Left renal cortex interstitium (tissue), 4 donors: ENCODE measurements at places on chromosomes 5 and 9. TPM values are rescaled to one million over a fixed set of nuclear protein-coding genes. Genes with fewer than 3 reads are reported as not detected.

DNA sequence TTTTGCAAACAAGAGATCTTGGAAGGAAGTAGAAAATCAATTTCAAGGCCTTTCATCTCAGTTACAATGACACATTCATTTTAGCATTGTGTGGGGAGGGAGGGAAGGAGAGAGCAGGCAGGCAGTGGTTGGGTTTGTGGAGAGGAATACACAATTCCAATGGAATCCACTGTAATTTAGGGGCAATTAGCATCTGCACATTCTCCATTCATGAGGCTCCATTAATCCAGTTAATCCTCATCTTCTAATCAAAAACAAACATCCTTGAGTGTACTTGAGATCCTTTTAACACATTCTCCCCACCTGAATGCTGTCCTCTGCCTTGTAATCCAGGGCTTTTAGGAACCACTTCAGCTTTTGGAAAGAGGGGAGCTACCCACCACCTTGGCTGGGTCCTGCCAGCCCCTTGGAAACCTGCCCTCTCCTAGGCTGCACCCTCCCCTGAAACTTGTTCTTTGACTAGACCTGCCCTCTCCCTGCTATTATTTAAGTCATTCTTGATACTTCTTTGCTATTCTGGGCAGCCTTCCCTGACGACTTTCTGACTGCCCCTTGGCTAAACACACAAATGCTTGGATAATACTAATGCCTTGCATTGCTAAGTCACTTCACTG, 271.2 kb downstream of the SLIT3 start:
- DNase-seq, result no peak

DNA sequence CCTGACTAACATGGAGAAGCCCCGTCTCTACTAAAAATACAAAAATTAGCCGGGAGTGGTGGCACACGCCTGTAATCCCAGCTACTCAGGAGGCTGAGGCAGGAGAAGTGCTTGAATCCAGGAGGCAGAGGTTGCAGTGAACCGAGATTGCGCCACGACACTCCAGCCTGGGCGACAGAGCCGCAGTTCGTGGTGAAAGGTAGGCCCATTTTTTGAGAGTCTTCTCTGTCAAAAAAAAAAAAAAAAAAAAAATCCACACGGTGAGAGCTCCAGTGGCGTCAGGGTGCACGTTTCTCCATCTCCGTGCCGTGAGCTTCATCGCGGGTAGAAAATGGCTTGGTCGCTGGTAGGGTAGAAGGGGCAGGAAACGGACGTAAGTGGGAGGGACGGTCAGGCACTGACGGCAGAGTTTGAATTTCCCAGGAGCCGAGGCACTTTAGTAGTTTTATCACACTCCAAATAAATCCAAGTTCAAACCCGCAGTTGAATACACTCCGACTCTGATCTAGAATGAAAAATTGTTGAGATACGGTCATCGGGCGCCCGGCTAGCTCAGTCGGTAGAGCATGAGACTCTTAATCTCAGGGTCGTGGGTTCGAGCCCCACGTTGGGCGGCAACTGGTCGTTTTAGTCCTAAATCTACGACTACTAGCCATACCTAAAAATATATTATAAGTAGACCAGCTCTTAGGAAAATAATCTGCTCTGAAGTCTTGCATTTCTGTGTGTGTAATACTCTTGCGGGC, 2.4 kb upstream of the TRIM7 start:
- DNase-seq, result no peak

GRCh38 chr5:155017610-155018009, 4.1 kb downstream of the KIF4B start:
- DNase-seq, result no peak

DNA sequence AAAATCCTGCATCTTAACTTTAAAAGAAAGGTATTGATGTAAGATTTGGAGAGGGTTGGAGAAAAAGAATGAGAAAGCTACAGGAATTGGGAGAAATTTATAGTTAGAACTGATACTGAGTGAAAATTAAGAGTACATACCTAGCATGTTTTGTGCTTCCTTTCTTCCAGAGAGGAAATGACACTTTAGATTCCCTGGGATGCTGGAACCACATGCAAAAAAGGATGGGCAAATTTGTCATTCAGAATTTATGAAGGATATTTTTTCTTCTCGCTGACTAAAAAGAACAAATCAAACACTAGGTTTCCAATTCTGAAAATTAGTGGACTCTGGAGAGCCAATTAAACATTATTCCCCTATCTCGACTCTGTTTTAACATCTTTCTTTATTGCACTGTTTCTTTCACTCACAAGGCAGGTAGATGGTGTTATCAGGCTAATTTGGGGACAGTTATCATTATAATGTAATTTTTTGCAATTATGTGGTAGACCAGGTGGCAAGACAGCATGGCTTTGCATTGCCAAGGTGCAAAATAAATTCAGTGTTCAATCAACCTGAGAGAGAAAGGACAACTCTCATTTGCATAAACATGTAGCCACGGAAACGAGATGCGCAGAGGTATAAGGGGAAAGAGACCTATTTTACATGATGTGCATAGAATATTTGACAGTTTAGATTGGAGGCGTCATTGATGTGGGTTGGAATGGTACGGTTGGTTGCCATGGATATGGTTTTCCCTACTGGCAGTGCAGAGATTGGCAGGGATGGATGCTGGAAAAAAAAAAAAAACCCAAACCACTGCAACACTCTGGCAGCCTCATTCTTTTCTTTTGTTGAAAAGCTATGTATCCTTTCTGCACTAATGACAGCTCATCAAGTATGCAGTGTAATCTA, 320.4 kb upstream of the CCNH start:
- DNase-seq, result no peak

- no peak for DNase-seq
Measured at GRCh38 chr5:6581090-6581489, 51.8 kb downstream of the NSUN2 start.

DNA sequence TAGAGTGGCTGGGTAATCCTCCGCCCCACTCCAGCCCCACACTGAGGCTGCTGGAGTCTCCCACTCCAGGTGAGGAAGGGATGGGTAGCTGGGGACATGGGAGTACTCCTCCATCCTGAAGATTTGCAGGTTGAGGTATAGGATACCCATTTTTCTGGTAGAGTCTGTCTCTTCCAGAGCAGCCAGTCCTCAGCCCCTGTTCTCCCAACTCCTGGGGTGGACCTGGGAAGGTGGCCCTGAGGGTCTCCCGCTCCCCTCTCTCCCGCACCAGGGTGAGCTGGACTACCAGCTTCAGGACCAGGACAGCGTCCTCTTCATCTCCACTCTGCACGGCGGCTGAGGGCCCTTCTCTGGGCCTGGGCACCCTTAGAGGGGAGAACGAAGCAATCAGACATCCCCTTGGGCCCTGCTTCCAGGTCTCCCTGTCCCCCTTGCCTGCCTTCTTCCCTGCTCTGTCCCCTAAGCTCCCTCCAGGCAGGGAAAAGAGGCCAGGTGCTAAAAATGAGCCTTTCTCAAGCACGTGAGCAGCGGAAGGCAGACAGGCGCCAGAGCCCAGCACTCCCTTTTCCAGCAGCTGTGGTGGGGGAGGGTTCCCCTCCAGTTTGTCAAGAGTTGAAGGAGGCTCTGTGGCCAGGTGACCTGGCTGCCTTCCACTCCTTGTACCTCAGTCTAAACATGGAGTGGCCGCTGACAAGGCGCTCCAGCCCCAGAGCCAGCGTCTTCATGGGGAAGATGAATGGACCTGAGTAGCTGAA, 18.4 kb downstream of the URM1 start:
- no peak for DNase-seq

DNA sequence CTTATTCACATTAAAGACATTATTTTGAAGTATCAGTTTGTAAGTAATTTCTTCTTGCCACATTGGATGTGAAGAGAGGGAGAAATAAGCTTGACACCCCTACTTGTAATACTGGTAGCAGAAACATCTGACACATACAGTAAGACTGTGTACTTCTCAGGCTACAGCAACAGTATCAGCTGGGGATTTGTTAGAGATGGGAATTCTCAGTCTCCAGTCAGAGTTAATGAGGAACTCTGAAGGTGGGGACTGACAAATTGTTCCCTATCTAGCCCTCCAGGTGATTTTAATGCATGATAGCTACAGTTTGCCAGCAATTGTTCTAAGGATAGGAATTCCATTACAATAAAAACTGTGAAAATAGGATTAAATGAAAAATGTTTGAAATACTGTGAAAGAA, 524.8 kb downstream of the PRR16 start:
- no peak for DNase-seq

DNA sequence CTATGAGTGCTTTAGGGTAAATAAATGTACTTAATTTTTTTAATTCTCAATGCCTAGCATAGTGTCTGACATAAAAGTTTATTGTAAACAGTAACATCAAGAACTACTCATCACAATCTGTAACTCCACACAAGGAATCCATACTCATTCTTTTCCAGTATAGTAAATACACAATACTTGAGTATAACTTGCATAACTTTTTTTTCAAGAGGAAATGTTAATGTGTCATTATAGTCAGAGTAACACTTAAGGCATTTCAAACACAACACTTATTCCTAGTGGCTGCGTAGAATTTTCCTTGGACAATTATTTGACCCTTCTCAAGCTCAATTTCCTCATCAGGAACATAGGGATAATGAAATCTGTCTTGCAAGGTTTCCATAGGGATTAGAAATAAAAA, 584.3 kb downstream of the CAAP1 start:
- DNase-seq, result no peak

The PCDHA8 gene
- polyA plus RNA-seq, result not detected

The CDH9 gene
- 10.2 TPM for polyA plus RNA-seq

The SAXO1 gene
- polyA plus RNA-seq, result 0.14 TPM

The SLC46A2 gene
- 0.10 TPM for polyA plus RNA-seq

The DMXL1 gene
- 50.0 TPM for polyA plus RNA-seq

The LRRC14B gene
- polyA plus RNA-seq, result 0.08 TPM

The BTNL3 gene
- 0.31 TPM for polyA plus RNA-seq

The SLC4A9 gene
- polyA plus RNA-seq, result 17.6 TPM
